ENCODE measurements at places on chromosomes 1 and 21.

DNA sequence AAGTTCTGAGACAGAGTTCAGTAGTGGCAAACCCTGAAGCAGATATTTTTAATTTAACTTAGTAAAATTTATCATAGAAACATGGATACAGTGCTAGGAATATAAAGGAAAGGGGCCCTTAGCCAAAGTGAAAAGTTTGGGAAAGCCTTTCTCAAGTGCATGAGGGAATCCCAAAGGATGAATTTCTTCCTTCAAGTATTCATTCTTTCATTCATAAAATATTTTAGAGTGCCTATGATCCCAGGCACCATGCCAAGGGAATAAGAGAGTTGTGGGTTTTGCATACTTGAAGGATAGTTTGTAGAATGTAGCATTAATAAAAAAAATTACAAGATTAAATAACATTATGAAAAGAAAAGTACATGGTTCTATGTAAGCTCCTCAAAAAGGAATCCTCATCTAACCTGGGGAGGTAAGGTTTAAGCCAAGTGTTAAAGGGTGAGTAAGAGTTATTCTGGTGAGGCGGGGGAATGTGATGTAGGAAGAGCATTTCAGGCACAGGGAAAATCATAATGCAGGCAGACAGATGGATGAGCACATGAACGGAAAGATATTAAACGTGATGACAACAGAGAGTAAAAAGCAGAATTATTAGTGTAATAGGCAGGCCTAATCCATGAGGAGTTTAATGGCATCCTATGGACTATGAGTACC lies 40.4 kb upstream of the NTNG1 start:
- no peak for DNase-seq

DNA sequence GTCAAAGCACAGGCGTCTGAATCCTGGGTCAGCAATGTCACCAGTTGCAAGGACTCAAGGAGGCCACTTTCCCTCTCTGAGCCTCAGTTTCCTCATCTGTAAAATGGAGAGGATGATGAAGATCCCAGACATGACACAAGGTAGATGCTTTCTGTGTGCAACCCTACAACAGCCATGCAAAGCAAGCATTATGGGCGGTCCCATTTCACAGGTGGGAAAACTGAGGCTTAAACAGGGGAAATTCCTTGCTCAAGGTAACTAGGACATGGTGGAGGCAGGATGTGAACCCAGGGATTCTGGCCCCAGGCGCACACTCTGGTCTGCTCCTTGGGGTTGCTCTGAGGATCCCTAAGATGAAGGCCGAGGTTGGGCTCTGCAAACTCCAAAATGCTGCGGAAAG lies 311.0 kb downstream of the PTPRU start:
- no peak for DNase-seq

GRCh38 chr21:46422636-46423241 lies 36.0 kb upstream of the DIP2A start:
- no peak for DNase-seq

- DNase-seq = no peak
Observed at GRCh38 chr1:180672105-180672504, 40.3 kb downstream of the XPR1 start.

GRCh38 chr1:30200161-30200560 lies 523.2 kb downstream of the MATN1 start:
- DNase-seq = no peak

DNA sequence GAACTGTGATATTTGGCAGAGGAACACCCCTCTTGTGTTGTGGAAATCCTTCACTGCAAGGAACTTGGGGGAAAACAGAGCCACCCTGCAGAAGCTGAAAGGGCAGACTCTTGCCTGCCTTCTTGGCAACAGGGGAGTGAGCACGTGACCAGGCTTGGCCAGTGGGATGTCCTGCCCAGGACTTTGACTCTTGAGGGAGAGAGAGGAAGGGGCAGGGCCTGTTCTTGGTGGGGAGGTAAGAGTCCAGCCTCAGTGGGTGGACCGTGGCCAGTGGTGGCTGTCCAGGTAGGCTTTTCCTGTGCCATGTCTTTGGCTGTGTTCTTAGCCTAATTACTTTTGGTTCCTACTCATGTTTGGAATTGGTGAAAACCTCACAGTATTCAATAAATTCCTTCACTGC lies 8.6 kb upstream of the AK2 start:
- no peak for DNase-seq

- DNase-seq = no peak
Observed at GRCh38 chr1:163300568-163300967, 21.2 kb upstream of the NUF2 start.

DNA sequence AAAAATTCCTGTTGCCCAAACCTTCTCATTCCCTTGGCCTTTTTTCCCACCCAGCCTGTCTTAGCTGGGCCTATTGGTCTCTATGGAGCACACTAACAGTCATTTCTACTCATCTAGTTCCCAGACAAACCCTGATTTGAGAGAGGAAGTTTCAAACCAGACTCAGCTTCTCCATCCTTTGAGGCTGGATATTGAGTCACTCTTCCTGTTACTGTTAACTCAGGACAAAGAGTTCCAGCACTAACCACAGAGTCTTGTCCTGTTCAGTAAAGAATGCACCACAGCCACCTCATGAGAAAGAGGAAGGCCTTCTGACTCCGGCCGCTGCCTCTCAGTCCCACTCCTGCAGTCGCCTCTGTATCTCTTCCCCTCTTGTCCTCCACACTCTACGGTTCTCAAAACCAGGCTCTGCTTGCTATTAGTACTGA lies 137.8 kb downstream of the PTPRC start:
- no peak for DNase-seq

- DNase-seq = no peak
Observed at GRCh38 chr1:229714964-229715603, 89.0 kb downstream of the URB2 start.

DNA sequence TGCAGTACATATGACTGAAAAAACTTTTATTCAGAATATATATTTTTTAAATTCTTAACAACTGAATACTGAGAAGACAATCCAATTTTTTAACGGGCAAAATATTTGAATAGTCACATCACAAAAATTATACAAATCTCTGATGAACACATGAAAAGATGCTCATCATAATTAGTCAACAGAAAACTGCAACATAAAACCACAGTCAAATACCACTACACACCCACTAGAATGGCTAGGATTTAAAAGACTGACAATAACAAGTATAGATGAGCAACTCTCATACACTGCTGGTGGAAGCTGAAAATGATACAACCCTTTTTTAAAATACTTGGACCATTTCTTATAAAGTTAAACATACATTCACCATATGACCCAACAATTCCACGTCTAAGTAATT lies 87.7 kb upstream of the TNFSF4 start:
- DNase-seq = no peak

DNA sequence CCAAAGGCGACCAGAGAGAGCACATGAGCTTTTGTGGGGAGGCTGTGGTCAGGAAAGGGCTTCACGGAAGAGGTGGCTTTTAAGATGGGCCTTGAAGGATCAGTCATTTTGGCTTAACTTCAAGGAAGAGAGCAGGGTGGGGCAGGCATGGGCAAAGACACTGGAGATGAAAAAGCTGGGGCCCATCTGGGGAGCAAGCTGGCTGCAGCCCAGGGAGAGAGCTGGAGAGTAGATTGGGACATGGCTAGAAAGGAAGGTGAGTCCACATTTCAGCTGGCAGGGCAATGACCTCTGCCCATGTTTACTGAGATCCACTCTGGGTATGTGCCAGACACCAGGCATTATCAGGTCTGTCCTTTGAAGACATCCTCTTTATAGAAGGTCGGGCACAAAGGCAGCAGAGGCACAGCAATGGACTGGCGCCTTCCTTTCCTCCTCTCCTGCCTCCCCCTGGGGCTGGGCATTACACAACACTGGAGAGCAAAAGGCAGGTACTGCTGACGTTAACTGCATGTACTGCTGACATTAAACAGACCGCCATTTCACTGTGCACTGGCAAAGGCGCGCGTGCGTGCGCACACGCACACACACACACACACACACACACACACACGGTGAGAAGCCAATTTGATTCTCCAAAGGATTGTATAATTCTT lies 2.2 kb upstream of the UBXN10 start:
- no peak for DNase-seq

GRCh38 chr21:42833439-42833815 lies 45.9 kb downstream of the WDR4 start:
- DNase-seq = peak; percentile 5

DNA sequence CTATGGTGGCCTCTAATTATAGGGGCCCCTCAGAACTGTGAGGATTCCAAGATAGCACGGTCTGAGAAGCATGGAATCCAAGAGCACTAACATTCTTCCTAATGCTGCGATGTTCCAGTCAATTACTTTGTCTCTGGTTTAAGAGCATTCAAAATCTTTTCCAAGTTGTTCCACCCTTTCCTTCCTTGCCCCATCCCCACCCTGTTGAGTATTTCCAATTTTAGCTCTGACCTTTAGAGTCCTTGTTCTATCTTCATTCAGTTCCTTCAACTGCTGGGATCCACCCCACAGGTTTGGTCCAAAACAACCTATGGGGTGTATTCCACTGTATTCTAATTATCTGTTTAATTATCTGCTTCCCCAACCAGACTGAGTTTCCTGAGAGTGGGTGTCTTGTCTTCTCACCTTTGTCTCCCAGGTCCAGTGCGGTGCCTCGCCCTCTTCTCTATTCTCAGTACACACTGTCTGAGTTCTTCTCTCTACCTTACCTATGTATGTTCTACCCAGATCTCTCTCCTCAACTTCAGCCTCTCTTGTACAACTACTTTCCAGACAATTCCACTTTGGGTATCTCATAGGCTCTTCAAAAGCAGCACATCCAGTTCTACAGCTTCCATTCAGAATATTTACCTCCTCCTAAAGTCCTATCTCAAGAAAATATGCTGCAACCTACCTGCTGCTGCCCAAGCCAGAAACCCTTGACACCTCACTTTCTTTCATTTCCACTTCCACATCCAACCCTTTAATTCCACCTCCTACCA lies 25.0 kb upstream of the BCL9 start:
- no peak for DNase-seq

DNA sequence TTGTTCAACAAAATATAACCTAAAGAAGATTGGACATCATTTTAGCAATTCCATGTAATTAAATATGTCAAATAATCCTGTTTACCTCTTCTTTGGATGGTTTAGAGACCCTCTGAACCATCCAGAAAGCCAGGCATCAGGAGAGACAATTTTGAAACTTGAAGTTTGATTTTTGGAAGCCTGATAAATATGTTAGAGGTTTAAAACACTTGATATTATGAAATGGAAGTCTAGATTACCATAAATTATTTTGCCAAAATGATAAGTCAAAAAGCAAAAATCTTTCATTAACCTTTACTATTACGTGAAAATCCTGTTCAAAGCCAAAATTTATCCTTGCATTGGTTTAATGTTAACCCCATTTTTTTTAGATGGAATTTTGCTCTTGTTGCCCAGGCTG lies 43.5 kb downstream of the CCDC30 start:
- DNase-seq = no peak

DNA sequence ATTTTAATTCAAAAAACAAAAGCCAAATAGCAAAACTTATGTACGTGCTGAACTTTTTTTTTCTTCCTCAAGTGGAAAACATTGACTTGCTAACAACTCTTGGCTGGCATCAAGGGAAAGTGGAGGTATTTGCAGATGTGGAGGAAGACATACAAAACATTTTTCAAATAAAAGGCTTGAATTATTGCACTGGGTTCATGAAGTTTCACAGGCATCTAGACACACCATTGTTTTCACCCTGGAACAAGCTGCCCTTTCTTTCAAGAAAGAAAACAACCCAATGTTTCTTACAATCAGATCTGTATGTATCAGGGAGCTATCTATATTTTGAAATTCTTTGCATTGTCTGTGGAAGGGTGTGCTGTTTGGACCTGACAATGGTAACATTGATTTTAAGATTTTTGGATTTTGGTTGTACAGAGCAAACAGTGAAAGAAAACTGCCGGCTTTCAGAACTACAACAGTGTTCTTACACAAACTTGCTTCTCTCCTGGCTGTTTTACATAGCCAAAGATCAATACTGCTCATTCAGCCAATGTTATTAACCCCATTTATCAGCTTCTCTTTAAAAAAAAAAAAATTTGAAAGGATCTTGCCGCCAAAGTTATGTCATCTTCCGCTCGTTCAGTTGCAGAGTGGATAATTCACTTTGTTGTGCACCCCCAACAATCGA lies 187.7 kb upstream of the FOXD3 start:
- no peak for DNase-seq

DNA sequence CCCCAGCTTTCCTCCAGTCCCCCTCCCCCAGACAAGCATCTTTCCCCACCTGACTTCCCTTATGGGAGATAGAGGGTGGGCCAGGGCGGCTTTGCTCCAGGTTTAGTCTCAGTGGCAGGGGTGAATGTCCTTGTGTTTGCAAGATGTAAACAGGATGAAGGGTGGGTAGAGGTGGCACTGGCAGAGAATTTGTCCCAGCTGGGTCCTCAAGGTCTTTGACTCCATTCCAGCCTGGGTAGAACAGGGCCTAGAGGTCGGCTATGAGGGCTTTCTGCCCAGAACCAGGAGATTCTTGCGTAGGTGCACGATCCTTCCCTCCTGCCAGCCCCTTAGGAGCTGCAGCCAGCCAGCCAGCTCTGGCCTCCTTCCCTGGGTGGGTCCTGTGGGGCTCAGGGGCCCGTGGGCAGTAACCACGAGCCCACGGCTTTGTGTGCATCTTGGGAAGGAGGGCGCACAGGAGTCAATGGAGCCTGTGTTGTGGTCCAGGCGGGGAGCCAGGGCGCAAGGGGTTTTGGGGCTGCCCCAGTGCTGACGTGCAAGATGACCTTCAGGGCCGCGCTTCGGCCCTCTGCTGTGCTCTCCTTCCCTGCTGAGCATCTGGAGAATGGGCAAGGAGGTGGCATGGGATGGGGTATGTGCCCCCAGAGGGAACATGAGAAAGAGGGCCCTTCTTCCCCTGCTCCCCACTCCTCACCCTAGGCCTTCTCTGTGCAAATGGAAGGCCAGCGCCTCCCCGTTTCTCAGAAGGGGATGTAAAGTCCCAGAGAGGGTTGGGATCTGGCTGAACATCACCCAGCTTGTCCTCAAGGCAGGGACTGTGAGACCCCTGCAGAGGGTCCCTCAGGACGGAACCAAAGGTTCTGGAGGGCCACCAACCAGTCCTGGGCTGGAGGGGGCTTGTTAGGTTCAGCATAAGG lies 15.7 kb downstream of the POU3F1 start:
- no peak for DNase-seq

- no peak for DNase-seq
Observed at GRCh38 chr1:15275921-15276683, 29.1 kb downstream of the FHAD1 start.

- no peak for DNase-seq
Observed at GRCh38 chr1:6882414-6882813, 97.2 kb downstream of the CAMTA1 start.

GRCh38 chr21:32562426-32562825 lies 22.9 kb downstream of the TCP10L start:
- DNase-seq = no peak

DNA sequence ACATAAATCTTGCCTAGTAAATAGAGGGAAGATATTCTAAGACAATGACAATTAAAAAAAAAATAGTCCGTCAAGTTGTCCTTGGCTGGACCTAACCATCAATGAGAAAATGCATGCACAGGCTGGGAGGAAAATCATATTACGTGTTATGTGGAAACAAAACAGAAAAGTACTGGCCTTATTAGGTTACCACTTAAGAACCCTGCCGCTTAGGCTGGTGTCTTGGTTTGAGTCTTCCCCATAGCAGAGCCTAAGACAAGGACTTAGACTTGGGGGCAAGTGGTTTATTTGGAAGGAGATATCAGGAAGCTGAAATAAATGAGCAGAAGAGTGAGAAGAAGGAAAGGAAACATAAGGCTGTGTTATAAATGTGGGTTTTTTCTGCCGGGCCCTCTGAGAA lies 186.4 kb downstream of the MRPL39 start:
- no peak for DNase-seq

- no peak for DNase-seq
Observed at GRCh38 chr1:78713297-78713696, 63.7 kb downstream of the IFI44 start.

GRCh38 chr1:169043823-169044222 lies 62.7 kb upstream of the ATP1B1 start:
- DNase-seq = no peak

- DNase-seq = no peak
Observed at GRCh38 chr1:246159279-246160227, 347.5 kb downstream of the SMYD3 start.

Measured in NCI-H2029 (cell line).